ENCODE measurements at places on chromosomes 1 and 21.

DNA sequence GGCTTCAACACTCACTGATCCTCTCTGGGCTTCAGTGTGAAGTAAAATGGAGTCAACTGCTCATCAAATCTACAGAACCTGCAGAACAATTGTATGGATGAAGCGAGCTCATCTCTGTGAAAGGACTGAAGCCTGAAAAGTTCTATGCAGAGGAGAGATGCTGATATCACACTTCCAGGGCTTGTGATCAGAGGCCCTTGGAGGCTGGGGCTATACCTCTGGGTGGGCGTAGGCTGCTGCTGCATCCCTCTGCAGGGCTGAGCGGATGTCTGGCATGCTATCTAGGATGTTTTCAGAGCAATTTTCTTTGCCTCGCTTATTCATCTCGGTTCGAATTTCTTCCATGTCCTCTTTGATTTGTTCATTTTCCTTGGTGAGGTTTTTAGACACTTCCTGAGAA is 17.6 kb downstream of the OLFML2B start:
- DNase-seq: no peak

DNA sequence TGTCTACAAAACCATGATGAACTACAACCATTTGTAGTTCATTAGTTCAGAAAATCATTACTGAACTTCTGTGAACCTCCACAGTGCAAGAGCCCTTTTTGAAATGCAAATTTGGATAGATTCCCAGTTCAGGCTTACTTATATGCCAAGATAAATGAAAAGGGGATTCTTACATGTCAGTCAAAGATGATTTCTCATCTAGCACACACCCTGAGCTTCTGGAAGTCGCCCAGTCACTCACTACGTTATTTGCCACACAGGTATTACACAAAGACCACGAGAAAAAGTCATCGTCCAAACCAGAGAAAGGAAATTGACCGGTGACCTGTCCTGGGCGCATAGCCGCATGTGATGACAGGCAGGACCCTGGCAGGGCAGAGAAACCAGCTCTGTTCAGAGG is 41.8 kb downstream of the ETS2 start:
- no peak for DNase-seq

GRCh38 chr1:168287237-168287664 is 6.6 kb downstream of the TBX19 start:
- peak; percentile 51 for DNase-seq

DNA sequence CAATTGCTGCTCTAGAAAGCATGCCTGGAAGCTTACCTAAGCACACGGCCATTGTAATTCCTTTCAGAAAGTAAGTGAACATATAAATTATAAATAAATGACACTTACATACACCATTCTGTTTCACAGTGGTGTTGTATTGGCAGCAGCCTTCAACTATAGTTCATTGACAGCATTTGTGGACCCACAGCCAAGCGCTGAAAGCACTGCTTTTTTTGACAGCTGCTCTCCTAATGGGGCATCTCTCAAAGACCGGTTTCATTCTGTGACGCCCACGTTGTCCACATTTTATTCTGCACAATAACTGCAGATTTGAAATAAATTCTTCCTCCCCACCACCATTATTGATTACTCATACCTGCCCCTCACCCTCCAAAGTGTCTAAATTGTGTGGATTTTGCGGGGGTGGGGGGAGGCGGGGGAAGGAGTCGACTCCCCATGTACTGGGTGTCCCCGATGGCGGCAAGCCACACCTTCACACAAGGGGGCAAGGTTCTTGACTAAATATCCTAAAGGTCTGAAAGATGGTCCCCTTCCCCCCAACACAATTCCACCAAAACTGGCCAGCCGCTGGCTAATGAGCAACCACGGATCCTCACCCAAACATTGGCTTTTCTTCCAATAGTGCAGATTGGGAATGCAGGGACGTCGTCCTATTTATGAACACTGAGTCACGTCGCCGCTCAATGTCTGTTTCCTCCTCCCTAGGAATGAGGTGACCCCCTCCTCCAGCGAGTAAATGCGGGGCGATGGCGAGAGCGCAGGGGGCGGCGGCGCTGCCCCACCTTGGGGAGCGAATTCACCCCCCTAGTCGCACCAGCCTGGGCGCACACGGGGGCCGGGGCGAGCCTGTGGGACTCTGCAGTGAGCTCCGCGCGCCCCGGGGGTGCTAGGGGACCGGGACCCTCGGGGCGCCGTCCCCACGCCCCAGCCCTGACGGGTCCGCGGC is 960 bp downstream of the RCAN1 start:
- peak; percentile 3 for DNase-seq

DNA sequence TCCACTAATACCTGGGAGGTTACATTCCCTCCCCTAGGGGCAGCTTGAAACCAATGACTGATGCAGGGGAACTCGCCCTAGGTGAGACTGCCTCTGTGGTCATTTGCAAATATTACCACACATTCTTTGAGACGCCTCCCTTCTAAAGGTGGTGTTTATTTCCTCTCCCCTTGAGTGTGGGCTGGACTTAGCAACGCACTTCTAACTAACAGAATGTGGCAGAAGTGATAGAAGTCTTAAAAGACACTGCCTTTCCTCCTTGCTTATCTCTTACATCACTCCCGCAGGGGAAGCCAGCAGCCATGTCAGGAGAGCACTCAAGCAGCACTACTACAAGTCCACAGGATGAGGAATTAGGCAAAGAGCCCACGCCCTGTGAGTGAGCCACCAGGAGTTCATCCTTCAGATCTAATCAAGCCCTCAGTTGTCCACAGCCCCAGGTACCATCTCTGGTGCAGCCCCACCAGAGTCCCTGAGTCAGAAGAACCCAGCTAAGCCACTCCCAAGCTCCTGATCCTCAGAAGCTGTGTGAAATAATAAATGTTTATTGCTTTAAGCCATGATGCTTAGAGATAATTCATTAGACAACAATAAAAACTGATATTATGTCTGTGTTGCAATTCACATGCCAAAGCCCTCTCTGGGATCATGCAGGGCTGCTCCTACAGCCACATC is 14.8 kb upstream of the MATN1 start:
- no peak for DNase-seq

DNA sequence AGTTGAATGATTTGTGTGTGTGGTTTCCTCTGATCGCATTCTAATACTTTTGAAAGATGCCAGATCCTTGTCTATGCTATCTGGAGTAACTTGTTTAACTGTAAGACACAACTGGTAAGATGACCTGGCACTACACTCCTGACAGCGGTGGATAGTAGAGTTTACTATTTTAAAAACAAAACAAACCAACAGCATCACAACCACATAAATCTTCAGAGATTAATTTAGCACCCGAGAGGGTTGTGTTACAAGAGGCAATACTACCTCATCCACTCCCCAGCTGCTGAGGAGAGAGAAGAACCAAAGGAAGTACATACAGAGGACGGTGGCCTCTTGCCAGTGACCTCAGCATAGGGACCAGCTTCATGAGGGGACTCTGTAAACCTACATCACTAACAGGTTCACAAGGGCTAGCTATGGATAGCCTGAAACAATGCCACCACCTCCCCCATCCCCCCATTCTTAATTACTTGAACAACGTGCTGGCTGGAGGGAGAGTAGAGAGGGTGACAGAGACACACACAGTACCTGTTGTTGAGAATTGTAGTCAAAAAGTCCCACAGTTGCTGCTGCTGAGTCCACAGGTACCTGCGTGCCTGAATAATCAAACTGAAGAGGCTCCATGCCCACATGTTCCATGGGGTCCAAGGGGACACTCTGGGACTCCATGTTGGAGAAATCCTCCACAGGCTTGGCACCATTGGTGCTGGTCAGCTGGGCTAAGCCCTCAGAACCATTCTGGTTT is 73.5 kb downstream of the PUM1 start:
- no peak for DNase-seq

DNA sequence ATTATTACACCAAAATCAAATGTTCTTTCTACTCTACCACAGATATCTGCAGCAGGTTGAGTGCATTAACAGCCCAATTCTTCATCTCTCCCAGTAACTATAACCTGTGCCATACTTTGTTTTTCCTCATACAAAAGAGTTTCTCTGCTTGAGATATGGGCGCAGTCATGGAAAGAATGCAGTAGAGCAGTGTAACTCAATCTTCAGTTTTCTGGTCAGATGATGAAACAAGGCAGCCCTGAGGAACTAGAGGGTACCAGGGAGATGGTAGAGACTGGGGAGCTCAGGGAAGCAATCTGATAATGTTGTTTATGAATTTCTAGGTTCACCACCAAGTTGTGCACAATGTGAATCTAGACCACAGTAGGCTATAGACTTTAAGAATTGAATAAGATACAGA is 39.6 kb downstream of the ASPM start:
- DNase-seq: no peak

- DNase-seq: no peak
Observed at GRCh38 chr1:22550021-22550420, 13.3 kb upstream of the EPHA8 start.

- no peak for DNase-seq
Observed at GRCh38 chr1:183353597-183353996, 64.6 kb downstream of the NMNAT2 start.

- no peak for DNase-seq
Observed at GRCh38 chr1:220966041-220966440, 86.8 kb downstream of the HLX start.

GRCh38 chr1:204116539-204116938 is 35.3 kb downstream of the ETNK2 start:
- DNase-seq: no peak

DNA sequence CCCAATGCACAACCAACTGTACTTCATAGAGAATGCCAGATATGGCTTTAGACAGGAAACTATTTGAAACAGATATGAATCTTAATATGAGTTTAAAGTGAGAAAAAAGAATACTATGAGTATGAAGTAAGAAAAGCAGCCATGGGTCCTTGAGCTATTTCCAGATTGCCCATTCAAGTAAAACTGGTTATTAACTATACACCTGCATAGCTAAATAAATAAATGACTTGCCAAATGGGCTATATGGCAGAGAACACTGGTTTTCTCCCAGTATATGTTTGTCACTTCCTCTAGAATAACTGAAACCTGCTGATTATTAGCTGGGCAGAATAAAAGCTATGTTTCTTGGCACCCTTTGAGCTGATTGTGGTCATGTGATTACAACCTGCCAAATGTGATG is 17.0 kb upstream of the CD1C start:
- no peak for DNase-seq

DNA sequence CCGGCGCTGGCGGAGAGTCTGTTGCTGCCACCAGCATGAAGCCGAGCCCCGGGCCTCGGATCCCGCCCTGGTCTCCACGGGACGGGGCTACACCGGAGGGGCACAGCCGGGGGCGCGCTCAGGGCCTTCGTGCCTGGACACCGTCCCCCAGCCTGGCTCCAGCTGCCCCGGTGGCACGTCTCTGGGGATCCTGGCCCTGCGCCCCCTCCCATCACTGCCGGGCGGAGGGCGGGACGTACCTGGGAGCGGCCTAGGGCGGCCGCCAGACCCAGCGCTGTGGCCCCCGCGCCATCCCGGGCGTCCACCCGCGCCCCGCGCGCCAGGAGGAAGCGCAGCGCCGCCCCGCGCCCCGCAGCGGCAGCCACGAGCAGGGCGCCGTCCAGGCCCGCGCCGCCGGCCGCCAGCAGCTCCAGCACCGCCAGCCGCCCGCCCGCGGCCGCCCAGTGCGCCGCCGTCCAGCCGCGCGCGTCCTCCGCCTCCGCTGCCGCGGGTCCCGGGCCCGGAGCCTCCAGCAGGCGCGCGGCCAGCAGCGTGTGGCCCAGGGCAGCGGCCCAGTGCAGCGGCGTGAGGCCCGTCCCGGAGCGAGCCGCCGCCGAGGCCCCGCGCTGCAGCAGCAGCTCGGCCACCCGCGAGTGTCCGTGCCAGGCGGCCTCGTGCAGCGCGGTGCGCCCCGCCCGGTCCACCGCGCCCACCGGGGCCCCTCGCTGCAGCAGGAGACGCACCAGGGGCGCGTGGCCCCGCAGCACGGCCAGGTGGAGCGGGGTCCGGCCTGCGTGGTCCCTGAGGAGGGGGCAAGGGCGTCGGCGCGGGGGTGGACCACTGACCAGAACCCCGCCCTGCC is 1.0 kb downstream of the ANKRD65 start:
- no peak for DNase-seq

DNA sequence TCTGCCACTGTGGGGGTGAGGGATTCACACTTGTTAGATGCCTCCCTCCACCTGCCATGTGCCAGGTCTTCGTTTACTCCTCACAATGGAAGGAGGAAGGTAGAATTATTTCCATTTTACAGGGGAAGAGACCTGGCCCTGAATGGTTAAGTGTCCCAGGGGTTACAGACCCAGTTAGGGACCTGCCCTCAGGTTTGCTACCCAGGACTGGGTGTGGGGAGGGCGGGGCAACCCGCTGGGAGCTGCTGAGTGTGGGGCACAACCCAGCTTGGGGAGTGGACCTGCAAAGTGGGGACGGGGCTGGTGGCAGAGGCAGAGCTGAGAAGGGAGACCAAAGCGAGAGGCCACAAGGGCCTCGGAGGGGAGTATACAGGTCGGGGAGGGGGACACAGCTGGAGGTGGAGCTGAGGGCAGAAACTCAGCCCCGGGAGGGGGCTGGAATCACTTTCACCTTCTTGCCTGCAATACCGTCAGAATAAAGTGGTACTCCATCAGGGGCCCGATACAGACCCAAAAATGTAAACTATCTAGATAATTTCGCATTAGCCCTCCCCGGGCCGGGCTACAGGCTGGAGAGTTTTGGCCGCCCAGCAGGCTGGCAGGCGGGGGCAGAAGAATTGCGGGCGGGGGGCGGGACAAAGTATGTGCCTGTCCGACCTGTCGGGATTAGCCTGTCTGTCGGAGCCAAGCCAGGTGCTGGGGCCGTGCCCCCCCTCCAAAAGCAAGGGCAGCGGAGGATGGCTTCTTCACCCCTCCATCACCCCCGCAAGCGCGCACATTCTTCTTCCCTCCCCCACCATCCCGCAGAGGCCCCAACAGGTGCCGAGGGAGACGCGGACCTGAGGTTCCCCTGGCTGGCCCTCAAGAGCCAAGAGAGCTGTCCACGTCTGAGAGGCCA is 1.4 kb downstream of the RSPO1 start:
- DNase-seq: no peak

GRCh38 chr1:159177272-159177907 is 6.0 kb downstream of the CADM3 start:
- DNase-seq: peak; percentile 28

DNA sequence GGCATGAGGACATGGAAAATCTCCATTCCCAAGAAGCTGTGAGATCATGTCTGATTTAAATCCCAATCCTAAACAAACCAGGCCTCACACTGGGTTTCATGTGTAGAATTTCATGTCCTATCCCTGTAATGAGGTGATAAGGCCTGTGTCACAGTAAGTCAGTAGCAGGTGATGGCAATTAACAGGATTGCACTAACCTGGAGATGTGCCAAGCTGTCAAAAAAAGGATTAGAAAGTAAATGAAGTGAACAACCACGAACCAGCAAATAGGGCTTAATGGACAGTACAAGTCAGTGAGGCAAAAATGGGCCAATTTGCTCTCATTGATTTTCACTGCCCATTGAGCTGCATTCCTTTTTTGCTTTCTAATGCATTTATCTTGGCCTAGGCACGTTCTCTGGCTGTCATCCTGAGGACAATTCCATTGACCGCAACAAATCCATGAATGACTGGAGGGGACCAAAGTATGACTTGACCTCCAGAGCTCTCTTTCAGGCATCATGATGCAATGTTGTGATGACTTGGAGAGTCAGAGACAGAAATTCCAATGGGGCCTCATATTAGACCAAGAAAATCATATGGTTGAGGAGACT is 673.6 kb upstream of the ADGRL2 start:
- no peak for DNase-seq
